ENCODE measurements at places on chromosomes 1 and 21.

- no peak for DNase-seq
Measured at GRCh38 chr1:84724128-84724860, 34.0 kb upstream of the SSX2IP start.

DNA sequence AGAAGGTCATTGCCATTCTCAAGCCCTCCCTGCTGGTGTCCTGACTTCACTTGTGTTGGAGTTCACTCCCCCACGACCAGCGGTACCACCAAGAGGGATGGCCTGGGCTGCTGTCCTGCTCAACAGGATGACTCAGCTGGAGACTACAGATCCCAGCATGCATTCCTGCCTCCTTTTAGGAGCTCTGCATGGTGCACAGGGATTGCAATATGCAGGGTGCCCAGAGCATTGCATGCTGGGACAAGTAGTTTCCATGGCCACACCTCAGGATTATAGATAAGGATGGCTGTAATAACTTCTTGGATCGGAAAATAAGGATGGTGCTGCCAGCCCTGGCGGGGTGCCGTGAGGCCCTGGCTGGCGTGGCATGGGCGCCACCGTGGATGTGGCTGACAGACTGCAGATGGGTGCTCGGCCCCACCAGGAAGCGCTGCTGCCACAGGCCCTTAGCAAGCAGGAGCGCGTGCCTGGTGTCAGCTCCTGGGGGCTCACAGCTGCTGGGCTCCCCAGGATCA is 150.0 kb downstream of the CASZ1 start:
- DNase-seq, result no peak

DNA sequence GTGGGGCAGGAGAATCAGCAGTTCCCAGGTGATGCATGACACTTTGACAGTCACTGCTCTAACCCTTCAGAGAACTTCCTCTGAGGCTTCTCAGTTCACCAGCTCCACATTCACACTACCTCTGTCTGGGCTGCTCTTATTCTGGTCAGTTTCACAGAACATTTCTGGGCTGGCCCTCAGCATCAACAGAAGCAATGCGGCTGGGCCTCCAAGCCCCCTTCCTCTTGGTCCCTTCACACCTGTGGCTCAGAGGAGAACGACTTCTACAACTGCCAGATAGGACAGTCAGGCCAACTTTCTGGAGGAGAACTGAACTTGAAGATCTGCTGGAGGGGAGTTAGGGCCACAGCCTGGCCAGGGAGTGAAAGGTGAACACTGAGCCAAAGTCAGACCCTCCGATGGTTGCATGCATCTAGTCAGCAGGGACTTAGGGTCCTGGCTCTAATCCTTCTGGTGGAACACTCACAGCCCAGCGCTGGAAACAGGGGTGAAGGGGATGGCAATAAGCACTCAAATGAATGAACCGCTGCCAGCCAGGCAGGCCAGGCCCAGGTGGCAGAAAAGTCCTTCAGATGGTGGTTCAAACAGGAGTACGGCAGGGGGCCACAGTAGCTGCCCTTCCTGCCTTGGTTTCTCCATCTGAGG is 274.1 kb downstream of the FOXD2 start:
- DNase-seq, result no peak

- peak; percentile 95 for DNase-seq
Measured at GRCh38 chr1:213425376-213426030, 374.5 kb downstream of the RPS6KC1 start.

- DNase-seq, result no peak
Measured at GRCh38 chr1:2840036-2840809, 38.7 kb upstream of the TTC34 start.
